ENCODE measurements at places on chromosomes 11 and 22. TPM values are rescaled to one million over a fixed set of nuclear protein-coding genes. Genes with fewer than 3 reads are reported as not detected.
A peak's percentile ranks its signal among the peaks of the same experiment; 100 is the strongest.

The RAB38 gene
- total RNA-seq = 0.59 TPM

The CATSPERZ gene
- 0.29 TPM for total RNA-seq

DNA sequence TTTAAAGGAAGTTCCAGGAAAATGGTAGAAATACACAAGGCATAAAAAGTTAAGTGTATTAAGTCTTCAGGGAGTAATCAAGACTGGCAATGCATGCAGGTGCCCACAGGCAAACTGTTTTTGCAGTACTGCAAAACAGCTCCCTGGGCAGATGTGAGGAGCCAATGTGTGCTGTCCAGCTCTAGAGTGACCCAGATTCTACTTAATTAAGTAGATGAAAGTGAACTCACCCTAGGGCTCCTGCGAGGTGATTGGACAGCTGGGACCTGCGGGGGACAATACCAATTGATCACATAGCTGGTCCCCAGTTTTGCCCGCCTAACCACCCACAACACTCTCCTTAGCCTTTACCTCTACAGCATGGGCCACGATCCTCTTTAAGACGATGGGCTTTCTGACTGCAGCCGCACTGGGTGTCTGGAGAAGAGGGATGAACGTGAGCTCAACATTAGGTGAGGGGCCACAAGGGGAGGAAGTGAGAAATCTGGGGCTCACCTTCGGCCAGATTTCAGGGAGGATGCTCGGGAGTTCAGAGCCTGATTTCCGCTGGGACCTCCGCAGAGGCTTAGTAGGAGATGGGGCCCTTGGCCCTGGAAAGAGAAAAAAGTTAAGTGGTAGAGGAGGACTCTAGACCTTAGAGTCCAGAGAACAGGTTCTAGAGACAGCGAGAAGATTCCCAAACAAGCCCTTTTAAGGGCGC is 556 bp downstream of the CDCA5 start:
- H3K27me3 ChIP-seq = no peaks in the 10 kb centered on the region
- peaks cover 43% of the 10 kb centered on the region for H3K36me3 ChIP-seq
- peak; percentile 15 for DNase-seq
- peaks cover 22% of the 10 kb centered on the region for H3K4me1 ChIP-seq

DNA sequence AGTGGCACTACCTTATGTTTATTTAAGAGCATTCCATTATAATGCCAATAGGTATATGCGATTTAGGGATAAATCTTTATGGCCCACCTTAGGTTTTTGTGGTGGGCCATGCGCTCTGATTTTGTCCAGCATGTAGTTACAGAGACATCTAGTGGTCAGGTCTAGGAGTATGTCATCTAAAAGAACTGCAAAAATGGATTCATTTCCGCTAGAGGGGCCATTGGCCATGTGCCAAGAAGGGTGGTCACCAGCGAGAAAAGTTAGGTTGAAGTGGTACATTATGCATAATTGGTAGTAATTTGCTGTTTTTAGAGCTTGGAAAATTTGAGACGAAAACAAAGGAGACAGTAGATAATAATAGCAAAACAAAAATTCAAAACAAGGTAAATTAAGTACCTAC is 27.7 kb downstream of the LRRC4C start:
- H3K27ac ChIP-seq = no peak overlapping the region
- no peak for DNase-seq
- H3K4me3 ChIP-seq = no peak overlapping the region
- H3K36me3 ChIP-seq = no peaks in the 10 kb centered on the region
- no peaks in the 10 kb centered on the region for H3K27me3 ChIP-seq

DNA sequence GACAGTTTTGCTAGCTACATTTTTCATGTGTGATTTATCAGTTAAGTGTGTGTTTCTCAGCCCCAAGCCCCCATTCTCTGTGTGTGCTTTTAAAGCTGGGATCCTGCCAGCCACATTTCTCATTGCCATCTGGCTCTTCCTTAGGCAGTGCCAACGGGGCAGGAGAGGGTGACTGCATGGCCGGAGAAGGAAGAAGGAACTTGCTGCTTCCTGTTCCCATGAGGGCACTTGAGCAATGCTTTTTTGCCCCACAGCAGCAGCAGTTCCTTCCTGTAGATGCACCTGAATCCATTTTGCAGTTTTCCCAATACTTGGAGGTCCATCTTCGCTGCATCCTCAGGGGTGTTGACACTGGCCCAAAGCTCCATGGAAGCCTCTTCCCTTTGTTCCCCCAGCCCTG is 37.5 kb downstream of the TNRC6B start:
- H3K27me3 ChIP-seq = no peaks in the 10 kb centered on the region
- H3K27ac ChIP-seq = no peak overlapping the region
- no peak for DNase-seq
- H3K36me3 ChIP-seq = peaks cover 2% of the 10 kb centered on the region

DNA sequence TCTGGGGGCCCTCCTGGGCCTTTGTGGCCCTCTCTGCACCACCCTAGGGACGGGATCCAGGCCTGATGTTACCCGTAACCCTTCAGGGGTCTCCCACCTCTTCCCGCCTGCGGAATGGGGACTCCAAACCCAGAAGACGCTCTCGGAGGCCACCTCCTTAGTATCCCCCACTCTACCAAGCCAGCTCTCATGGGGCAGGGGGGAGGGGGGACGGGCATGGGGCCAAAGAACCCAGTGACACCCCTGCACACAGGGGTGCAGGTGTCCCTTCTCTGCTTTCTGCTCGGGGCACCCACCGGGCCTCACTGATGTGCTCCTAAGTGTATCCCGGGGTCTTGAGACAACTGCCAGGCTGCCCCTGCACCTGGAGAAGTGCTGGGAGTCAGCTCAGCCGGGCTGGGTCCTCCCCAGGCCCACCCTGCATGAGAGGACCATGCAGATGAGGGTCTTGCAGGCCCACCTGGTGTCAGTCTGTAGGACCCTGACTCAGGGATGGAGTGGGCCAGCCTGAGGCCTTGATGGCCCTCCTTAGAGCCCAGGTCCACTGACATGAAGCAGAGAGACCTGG is 176.9 kb downstream of the IGLL1 start:
- no peaks in the 10 kb centered on the region for H3K4me1 ChIP-seq
- no peaks in the 10 kb centered on the region for H3K27me3 ChIP-seq
- no peak overlapping the region for H3K4me3 ChIP-seq

DNA sequence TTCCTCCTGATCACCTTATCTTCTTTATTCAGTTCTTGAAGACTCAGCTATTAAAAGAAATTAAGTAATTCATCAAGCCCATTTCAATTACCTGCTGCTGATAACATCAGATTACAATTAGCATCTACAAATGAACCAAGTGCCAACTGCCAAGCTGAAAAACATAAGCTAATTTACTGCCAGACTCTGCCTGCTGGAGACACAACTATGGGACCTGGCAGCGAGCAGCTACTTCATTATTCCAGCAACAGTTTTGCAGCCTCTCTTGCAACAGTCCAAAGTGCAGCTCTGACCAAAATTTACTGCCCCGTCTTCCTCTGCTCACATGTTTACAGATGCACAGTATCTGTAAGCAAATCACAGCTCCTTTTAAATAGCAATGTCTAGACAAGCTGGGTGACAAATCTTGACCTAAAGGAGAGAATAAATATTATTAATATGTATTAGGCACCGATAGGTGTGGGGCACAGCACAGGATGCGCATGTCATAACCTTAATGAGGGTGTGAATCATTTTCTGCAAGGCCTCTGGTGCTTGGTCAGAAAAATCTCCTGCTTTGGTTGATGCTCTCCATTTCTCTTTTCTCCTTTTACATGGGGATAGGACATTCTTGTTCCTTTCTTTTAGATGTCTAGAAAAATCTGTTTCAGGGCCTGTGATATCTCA is 232.2 kb upstream of the PITPNB start:
- no peaks in the 10 kb centered on the region for H3K27me3 ChIP-seq
- H3K27ac ChIP-seq = no peak overlapping the region
- H3K4me3 ChIP-seq = no peak overlapping the region
- no peak for DNase-seq

GRCh38 chr11:114172055-114172861 is 112.7 kb downstream of the ZBTB16 start:
- no peaks in the 10 kb centered on the region for H3K36me3 ChIP-seq
- H3K27me3 ChIP-seq = peaks cover 88% of the 10 kb centered on the region
- no peak for DNase-seq

GRCh38 chr11:107824668-107825369 is 33.8 kb downstream of the SLC35F2 start:
- H3K27ac ChIP-seq = no peak overlapping the region
- no peak for DNase-seq
- H3K27me3 ChIP-seq = no peaks in the 10 kb centered on the region
- H3K4me3 ChIP-seq = no peak overlapping the region
- H3K36me3 ChIP-seq = no peaks in the 10 kb centered on the region

DNA sequence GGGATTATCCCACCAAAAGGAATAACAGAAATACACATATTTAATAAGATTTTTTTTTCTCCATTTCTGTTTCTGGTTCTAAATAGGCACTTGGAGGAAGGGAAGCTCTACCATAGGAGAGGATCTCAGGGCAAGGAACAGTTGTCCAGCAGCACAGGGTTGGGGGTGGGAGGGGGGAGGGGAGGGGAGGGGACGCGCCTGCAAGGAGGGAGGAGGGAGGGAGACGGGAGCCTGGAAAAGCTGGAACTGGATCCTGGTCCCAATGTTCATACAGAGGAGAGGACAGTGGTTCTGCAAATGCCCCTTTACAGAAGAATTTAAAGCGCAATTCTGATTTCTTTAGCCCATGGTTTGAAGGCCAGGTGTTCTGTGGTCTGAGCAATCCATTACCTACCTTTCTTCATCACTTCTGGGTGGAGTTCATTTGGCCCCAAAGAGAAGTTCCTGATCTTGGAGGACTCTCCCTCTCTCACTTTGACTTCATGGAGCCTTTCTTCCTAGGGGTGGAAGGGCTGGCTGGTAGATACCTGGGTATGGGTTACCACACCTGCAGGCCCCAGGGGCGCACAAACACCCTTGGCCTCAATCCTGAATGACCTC is 348.9 kb upstream of the NCAM1 start:
- H3K4me1 ChIP-seq = peaks cover 12% of the 10 kb centered on the region
- H3K27me3 ChIP-seq = no peaks in the 10 kb centered on the region
- H3K4me3 ChIP-seq = no peak overlapping the region
- no peaks in the 10 kb centered on the region for H3K36me3 ChIP-seq
- H3K27ac ChIP-seq = peak overlapping the region; percentile 11

DNA sequence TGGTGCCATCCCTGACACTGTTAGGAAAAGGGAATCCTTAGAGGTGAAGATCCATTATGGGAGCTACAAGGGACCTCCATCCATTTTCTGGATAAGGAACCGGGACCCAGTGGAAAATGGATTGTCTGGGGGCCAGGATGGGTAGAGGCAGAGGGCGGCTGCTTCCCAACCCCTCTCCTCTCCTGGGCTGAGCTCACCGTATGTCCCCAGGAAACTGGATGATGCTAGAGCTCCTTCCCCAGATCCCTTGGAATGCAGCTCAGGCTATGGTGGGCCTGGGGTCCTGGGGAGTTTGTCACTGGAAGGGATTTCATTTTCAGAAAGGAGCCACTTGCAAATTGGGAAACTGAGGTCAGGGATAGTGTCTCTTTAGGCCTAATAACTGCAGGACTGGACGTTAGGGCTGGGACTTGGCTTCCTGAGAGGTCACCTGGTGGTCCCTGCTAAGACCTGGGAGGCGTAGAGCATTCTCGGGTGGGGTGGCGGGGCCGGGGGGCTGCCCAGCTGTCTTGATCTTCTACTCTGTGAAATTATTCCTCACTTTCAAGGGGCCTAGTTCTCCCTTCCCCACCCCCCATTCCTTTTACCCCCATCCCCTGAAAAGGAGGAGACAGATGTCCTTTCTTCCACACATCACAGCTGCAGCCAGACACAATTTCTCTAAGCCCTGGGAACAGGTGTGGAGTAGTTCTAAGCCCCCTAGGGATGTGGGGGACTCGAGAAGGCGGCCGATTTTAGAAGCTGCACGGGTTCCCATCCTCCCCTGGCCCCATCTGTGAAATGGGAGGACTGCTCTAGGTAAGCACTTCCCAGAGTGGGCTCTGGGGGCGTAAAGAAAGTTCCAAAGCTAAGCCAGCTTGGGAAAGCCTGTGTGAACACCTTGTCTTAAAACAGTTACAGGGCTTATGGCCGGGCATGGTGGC is 99.8 kb downstream of the PKNOX2 start:
- H3K4me3 ChIP-seq = no peak overlapping the region
- H3K36me3 ChIP-seq = no peaks in the 10 kb centered on the region
- peak overlapping the region; percentile 42 for H3K27ac ChIP-seq
- H3K4me1 ChIP-seq = peaks cover 11% of the 10 kb centered on the region

GRCh38 chr11:74465291-74465708 is 2.0 kb downstream of the KCNE3 start:
- H3K36me3 ChIP-seq = no peaks in the 10 kb centered on the region
- H3K27me3 ChIP-seq = peaks cover 17% of the 10 kb centered on the region
- peaks cover 7% of the 10 kb centered on the region for H3K4me1 ChIP-seq
- no peak overlapping the region for H3K4me3 ChIP-seq

DNA sequence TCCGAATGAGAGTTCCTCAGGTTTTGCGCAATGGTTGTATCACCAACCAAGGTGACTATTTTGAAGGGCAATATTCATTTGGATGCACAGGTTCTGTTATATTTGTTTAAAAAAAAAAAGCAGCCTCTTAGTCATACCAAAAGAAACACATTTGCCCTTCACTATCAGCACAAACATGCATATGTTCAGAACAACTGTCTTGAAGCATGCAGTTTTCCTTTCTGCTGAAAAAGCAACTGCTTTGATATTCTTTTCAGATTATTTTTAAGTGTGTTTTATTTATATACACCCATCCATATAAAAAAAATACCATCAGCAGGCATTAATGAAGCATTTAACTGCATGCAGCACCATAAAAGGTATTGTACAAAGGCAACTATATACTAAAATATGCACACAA is 67.8 kb downstream of the RBFOX2 start:
- no peaks in the 10 kb centered on the region for H3K27me3 ChIP-seq
- no peak for DNase-seq
- no peak overlapping the region for H3K4me3 ChIP-seq

- no peak overlapping the region for H3K27ac ChIP-seq
- peaks cover 44% of the 10 kb centered on the region for H3K36me3 ChIP-seq
- DNase-seq = no peak
- no peak overlapping the region for H3K4me3 ChIP-seq
Measured at GRCh38 chr11:66271816-66272215, 3.4 kb downstream of the RAB1B start.

GRCh38 chr11:2468363-2469235 is 23.8 kb downstream of the KCNQ1 start:
- no peaks in the 10 kb centered on the region for H3K4me1 ChIP-seq
- peak; percentile 70 for DNase-seq
- no peaks in the 10 kb centered on the region for H3K27me3 ChIP-seq
- H3K27ac ChIP-seq = no peak overlapping the region
- H3K36me3 ChIP-seq = no peaks in the 10 kb centered on the region

DNA sequence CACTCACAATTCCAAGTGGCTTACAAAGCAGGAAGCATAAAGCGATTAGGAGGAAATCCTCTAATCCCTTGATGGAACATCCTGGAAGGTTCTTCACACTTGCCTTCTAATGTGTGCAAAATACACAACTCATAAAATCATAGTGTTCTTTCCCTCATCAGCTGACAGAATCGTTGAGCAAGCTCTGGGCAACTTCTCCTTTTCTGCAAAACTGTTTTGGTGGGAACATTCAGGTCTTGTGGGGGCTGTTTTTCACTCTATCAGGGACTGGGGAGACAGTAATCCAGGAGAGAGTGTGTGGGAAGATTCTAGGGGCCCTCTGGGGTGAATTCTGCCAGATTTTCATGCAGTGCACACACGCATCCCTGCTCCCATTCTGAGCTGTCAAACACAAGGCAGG is 53.2 kb downstream of the IRAG1 start:
- no peak for DNase-seq
- H3K4me3 ChIP-seq = no peak overlapping the region
- H3K27me3 ChIP-seq = no peaks in the 10 kb centered on the region
- H3K36me3 ChIP-seq = no peaks in the 10 kb centered on the region
- H3K27ac ChIP-seq = no peak overlapping the region
